ENCODE measurements at places on chromosomes 2 and 18. TPM values are rescaled to one million over a fixed set of nuclear protein-coding genes. Genes with fewer than 3 reads are reported as not detected.

The PDE1A gene
- not detected for total RNA-seq

The ABCB11 gene
- total RNA-seq, result not detected

The REEP1 gene
- not detected for total RNA-seq

The TCF23 gene
- not detected for total RNA-seq

The UBE2F gene
- 27.4 TPM for total RNA-seq

The DOK6 gene
- not detected for total RNA-seq

The RGPD3 gene
- 0.11 TPM for total RNA-seq

The TMEM247 gene
- total RNA-seq, result not detected

The CYS1 gene
- total RNA-seq, result not detected

The POTEI gene
- not detected for total RNA-seq

The ICA1L gene
- 1.5 TPM for total RNA-seq

The CFLAR gene
- 181 TPM for total RNA-seq

The DYSF gene
- 0.27 TPM for total RNA-seq

The CIAO1 gene
- 55.6 TPM for total RNA-seq

The EVX2 gene
- not detected for total RNA-seq

DNA sequence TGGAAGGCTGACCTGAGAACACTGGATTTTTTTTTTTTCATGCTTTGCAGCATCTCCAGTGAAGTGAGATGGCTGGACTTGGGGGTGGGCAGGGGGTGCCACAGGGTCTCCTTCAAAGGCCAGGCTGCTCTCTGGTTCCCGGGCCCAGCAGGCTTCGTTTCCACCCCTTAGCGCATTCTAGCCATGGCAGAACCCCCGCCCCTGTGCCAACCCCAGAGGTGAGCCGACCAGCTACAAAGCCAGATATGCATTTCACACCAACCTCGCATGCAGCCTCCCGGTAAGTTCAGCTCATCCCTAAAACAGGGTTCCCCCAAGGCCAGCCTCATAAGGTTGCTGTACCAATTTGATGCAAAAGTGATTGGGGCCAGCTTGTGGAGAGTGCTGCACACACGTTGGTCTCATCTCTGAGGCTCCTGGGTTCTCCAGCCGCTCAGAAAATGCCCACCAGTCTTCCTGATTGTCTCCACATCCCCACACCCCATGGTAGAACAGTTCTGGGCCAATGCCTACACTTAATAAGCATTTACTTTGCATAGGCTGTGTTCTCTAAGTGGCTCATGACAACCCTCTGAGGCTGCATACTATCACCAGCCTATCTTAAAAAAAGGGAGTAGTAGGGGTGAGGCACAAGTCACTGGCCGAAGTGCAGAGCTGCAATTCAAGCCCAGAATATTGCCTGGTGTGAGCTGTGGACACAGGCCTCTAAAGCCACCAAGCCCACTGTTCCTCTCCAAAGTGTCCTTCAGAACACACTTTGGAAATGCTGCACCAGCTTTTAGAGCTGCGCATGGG is 23.3 kb downstream of the SMAD7 start:
- DNase-seq, result no peak

GRCh38 chr2:216195565-216196029 is 86.4 kb downstream of the XRCC5 start:
- DNase-seq, result no peak

- no peak for DNase-seq
Observed at GRCh38 chr2:46434851-46435273, 44.5 kb upstream of the TMEM247 start.

- DNase-seq, result no peak
Observed at GRCh38 chr2:199433204-199433832, 24.4 kb downstream of the SATB2 start.

GRCh38 chr2:178271629-178272333 is 77.5 kb downstream of the OSBPL6 start:
- DNase-seq, result no peak

DNA sequence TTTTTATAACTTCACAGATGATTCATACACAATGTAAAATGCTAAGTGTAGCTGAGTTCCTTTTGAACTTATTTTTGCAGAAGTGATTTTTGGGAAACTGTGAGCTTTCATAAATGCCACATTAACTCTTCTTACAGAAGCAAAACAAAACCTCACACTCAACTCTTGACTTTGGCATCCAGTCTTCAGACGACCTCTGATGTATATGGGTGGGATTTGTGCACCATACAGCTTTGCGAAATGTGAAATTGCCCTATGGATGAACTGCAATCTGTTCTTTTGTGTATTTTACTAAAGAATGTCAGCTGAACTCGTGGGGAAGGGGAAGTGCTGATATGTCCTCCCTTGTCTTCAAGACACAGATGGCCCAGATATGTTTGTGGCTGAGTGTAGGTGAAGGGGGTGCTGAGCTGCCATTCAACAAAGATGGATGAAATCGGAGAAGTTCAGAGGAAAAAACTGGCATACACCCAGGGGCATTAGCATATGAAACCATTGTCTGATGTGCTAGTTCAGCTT is 218.3 kb downstream of the PTGR3 start:
- no peak for DNase-seq

- DNase-seq, result no peak
Observed at GRCh38 chr2:177733-178132, 86.1 kb downstream of the SH3YL1 start.

GRCh38 chr18:48668466-48669179 is 129.8 kb downstream of the CTIF start:
- DNase-seq, result no peak

DNA sequence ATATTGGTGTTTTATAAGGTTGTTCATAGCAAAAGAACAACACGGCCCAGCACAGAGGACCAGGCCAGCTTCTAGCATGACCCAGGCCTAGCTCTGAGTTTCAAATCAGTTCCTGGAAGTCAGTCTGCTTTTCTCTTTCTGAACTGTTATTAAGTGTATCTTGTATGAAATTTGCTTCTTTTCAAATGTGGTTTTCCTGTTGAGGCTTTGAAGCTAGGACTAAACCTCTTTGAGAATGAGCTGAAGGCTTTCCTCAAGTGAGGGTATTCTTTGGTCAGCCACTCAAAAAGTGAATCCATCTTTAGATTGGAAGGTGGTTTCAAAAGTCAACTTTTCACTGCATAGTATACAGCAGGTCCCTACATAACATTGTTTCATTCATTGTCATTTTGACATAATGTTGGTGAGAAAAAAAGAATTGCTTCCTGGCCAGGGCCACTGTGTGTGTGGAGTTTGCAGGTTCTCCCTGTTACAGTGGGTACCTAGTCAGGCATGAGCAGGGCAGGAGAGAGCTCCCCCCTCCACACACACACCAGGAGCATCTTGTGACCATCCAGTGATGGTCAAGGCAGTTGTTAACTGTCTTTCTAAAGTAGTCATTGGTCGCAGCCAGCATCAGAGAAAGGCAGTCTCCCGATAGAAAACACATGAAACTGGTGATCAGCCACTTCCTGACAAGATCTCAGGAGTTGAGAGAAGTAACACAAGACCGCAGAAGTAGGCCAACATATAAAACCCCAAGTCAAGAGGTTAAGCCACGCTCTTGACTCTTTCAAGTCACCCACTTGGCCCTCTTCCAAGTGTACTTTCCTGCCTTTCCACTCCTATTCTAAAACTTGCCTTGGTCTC is 6.7 kb upstream of the ACAA2 start:
- DNase-seq, result peak; percentile 51

GRCh38 chr18:61397222-61397621 is 64.0 kb downstream of the CDH20 start:
- no peak for DNase-seq

GRCh38 chr2:84338069-84338468 is 121.0 kb downstream of the SUCLG1 start:
- DNase-seq, result no peak

GRCh38 chr2:1088192-1088860 is 137.7 kb downstream of the SNTG2 start:
- DNase-seq, result no peak

- DNase-seq, result no peak
Observed at GRCh38 chr2:66433945-66434678, 813 bp upstream of the MEIS1 start.

- DNase-seq, result no peak
Observed at GRCh38 chr18:46683252-46683651, 26.2 kb upstream of the LOXHD1 start.

DNA sequence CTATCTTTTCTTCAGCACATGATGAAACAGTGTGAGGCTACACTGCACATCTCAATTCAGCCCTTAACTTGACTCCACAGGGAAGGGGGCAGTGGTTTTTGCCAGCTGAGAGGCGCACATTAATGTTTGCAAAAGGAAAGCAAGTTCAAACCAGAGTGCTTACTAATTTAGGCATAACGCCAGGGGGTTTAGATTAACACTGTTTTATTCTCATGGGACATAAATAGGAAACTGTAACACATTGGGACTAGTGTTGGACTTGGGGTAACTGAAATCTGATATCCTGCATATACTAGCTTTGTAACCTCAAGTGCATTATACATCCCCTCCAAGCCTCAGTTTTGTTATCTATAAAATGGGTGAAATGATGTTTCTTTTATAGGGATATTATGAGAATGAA is 821.2 kb upstream of the ID2 start:
- DNase-seq, result no peak

DNA sequence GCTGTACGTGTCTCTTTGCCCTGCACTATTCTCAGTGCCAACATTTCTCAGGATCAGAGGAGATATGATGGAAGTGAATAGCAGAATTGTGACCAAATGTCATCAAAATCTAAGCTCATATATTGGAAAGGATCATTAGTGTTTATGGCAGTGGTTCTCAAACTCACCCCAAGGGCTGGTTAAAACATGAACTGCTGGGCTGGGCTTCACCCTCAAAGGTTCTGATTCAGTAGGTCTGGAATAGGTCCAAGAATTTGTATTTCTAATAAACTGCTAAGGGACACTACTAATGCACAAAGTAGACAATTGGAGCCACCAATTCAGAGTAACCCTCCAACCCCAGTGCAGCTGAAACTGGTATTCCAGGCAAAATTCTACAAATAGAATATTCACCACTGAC is 317.9 kb upstream of the UBE2E3 start:
- DNase-seq, result no peak

DNA sequence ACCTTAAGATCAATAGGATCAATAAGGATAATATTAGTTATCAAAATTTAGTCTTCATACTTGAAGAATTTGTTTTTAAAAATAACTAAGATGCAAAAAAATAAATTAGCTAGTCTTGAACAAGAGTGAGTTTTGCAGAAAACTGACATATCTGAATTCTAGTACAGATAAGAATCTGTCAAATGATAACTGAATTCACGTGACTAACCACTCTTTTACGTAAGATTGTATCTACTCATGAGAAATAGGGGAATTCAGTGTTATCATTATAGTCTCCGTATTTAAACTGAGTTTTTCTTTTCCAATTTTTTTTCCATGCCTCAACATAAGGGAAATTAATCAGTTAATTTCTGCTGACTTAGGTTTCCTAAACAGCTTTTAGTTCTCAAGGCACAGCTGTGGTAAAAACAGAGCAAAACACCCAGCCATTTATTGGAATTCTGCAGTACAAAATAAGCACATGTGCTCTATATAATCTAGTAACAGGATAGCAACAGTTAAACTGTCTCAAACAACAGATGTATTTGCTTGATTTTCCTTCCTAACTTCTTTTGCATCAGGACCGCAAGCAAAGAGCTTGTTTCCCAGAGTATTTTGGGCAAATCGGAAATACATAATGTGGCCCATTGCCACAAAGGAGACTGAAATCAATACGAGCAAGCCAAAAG is 19.1 kb downstream of the SLC40A1 start:
- DNase-seq, result no peak

GRCh38 chr2:117323331-117323730 is 491.2 kb upstream of the DDX18 start:
- no peak for DNase-seq

- DNase-seq, result no peak
Observed at GRCh38 chr18:10797896-10798295, 272.1 kb downstream of the NAPG start.

GRCh38 chr2:72014831-72015230 is 132.8 kb downstream of the CYP26B1 start:
- no peak for DNase-seq

DNA sequence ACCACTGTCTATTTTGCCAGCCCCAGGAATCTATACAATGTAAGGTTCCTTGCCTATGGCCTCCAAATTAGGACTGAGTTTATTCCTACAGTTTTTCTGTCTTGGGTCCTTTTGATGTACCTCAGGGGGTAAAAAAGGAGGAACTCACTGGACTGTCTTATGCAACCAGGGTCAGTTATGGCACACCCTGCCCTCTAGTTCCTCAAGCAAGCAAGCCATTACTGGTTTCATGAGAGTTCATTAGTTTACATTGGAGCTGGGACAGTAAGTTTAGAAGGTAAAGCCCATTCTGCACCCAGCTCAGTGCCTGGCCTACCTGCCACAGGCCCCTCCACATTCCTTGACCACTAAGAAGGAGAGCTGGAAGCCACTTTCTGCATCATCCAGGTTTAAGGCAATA is 68.7 kb upstream of the WIPF1 start:
- DNase-seq, result no peak

GRCh38 chr2:192002418-192002817 is 155.5 kb upstream of the CAVIN2 start:
- DNase-seq, result no peak

DNA sequence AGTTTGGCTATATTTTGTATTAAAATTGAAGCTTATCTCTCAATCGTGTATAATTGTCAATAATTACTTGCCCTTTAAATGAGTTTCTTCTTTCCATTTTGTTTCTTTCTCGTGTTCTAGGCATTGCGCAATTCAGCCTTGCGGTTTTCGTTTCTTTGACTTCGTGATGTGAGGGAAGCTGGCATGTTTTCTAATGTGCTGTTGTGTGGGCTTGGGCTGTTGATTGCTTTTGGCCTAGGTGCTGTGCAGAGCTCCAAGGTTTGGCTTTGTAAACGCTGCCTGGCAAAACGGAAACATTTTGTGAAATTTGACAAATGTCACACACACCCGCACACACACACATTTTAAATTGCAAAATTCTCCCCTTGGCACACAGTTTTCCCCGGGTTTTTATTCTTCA is 242.6 kb upstream of the TCF4 start:
- no peak for DNase-seq

- DNase-seq, result no peak
Observed at GRCh38 chr2:216653093-216653799, 20.0 kb downstream of the IGFBP2 start.

- DNase-seq, result no peak
Observed at GRCh38 chr2:47521666-47522285, 118.8 kb downstream of the MSH2 start.
